ENCODE measurements at places on chromosomes 7 and 10. TPM values are rescaled to one million over a fixed set of nuclear protein-coding genes. Genes with fewer than 3 reads are reported as not detected.

DNA sequence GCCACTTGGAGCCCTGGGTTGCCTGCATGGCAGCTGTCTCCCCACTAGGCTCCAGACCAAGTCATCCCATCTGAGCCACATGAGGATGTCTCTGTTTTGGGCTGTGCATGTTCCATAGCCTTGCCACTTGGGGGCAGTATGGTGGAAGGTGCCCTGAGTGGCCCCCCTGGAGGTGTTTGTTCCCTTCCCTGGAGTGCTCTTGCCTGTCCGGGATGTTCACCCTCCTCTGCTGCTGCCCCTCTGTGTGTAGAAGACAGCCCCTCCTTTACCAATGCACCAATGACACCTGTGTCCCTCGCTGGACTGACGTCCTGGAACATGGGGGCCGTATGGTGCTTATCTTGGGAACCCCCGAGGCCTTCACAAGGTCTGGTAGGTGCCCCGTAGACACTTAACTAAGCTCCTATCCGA lies 100.2 kb downstream of the ACTR3B start:
- DNase-seq: no peak

DNA sequence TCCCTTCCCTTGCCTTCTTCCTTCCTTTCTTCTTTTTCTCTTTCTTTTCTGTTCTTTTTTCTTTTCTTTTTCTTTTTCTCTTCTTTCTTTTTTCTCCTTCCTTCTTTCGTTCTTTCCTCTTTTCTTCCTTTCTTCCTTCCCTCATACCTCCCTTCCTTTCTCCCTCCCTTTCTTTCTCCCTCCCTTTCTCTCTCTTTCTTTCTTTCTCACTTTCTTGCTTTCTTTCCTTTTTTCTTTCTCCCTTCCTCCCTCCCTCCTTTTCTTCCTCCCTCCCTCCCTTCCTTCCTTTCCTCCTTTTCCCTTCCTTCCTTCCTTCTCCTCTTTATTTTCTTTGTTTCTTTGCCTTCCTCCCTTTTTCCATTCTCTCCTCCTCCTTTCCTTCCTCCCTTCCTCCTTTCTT lies 96.3 kb downstream of the POM121L12 start:
- no peak for DNase-seq

DNA sequence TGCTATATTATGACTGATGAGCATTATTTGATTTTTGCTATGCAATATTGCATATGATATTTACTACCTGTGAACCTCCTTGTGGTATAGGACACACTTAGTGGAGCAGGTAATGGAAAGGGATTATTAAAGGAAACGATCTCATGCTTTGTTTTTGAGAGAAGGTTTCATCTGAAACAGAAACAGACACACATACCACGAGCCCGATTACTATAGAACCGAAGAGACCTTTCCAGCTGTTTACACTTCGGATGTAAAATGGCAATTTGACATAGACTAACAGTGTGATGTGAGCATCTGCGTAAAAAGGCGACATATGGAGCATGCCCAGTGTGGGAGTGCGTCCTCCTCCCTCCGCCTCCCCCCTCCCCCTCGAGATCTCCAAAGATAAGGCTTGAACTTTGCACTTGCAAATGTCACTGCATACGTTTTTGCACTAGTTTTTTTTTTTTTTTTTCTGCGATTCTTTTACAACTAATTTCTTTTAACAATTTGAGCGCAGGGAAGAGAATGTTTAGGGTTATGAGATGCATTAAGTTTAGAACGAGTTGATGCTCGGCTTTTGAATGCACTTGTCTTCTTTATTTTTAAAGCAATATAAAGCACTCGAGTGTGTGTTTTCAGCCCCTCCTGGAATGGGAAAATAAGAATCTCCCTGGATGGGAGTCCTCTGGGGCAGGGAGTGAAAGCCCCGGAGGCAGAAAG lies 251.0 kb downstream of the NSUN6 start:
- no peak for DNase-seq

Gene HIPK2
- total RNA-seq: 145 TPM

- DNase-seq: no peak
Observed at GRCh38 chr7:30274641-30275040, 9.8 kb upstream of the ZNRF2 start.

GRCh38 chr7:55140221-55140940 lies 121.6 kb downstream of the EGFR start:
- no peak for DNase-seq

Data from natural killer cell (primary cell).